Sigmoid colon (tissue), 7 donors: ENCODE measurements at places on chromosomes 11 and 22. TPM values are rescaled to one million over a fixed set of nuclear protein-coding genes. Genes with fewer than 3 reads are reported as not detected.

The OR8D1 gene
- not detected for total RNA-seq

The SPDYC gene
- not detected for total RNA-seq

The MPEG1 gene
- total RNA-seq = 23.5 TPM

The IGLL5 gene
- total RNA-seq = not detected

The SERPINH1 gene
- total RNA-seq = 151 TPM

The UPK3A gene
- total RNA-seq = not detected

The MS4A4A gene
- 41.3 TPM for total RNA-seq

GRCh38 chr11:70713988-70714665 lies 315.8 kb downstream of the CTTN start:
- DNase-seq = no peak

GRCh38 chr11:17498058-17498457 lies 21.4 kb upstream of the ABCC8 start:
- no peak for DNase-seq

DNA sequence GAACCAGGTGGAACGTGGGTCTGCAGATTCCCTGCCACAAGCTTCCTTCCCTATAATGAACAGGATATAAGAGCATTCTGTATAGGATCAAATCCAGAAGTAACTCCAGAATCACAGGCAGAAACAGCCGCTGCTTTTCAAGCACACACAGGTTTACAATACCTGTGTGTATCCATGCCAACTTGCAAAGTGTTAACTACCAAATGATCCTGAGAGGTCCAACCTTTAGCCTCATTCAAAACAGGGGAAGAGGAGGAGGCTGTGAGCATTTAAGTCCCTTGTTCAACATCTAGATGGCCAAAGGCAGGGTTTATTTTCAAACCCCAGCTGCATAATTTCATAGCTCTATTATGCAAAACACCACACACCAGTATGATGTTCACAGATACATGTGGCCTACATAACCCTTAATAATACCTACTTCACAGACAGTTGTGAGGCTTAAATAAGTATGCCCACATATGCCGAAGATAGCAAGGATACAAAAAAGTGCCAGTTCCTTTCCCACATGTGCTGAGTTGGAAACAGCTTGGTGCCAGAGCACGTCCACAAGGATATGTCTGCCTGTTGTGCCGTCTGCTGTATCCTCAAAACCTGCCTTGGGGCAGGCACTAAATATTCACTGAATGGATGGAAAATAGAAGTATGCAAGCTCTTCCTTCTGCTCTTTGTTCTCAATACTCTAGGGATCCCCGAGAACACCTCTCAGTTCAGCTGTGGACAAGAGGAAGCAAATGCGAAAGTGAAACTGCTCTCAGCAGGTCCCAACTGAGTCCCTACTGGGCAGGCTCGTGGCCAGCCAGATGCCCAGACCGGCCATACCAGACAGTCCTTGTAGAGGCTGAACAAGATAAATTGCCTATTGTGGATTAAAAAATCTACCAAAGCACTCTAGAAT lies 66.8 kb downstream of the LARGE1 start:
- DNase-seq = peak; percentile 80

- peak; percentile 77 for DNase-seq
Measured at GRCh38 chr22:25110846-25111578, 88.6 kb upstream of the CRYBB3 start.

DNA sequence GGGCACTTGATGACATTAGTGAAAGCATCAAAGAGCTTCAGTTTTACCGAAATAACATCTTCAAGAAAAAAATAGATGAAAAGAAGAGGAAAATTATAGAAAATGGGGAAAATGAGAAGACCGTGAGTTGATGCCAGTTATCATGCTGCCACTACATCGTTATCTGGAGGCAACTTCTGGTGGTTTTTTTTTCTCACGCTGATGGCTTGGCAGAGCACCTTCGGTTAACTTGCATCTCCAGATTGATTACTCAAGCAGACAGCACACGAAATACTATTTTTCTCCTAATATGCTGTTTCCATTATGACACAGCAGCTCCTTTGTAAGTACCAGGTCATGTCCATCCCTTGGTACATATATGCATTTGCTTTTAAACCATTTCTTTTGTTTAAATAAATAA lies 10.6 kb downstream of the REXO2 start:
- no peak for DNase-seq

DNA sequence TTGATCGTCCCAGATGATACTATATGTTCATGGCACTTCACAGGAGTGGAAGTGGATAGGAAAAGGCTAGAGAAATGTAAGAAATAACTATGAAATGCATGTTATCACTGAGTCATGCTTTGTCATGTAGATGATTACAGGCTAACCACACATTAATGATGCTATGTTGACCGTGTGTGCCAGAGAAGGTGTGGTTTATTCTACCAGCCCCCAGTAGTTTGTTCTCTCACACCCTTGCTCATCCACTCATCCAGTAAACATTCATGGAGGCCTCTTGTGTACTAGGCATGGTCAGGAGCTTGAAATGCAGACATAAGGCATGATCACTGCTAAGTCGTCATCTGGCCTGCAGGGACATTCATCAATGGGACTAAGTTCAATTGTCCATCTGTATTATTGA lies 153.0 kb upstream of the PITPNB start:
- DNase-seq = no peak

DNA sequence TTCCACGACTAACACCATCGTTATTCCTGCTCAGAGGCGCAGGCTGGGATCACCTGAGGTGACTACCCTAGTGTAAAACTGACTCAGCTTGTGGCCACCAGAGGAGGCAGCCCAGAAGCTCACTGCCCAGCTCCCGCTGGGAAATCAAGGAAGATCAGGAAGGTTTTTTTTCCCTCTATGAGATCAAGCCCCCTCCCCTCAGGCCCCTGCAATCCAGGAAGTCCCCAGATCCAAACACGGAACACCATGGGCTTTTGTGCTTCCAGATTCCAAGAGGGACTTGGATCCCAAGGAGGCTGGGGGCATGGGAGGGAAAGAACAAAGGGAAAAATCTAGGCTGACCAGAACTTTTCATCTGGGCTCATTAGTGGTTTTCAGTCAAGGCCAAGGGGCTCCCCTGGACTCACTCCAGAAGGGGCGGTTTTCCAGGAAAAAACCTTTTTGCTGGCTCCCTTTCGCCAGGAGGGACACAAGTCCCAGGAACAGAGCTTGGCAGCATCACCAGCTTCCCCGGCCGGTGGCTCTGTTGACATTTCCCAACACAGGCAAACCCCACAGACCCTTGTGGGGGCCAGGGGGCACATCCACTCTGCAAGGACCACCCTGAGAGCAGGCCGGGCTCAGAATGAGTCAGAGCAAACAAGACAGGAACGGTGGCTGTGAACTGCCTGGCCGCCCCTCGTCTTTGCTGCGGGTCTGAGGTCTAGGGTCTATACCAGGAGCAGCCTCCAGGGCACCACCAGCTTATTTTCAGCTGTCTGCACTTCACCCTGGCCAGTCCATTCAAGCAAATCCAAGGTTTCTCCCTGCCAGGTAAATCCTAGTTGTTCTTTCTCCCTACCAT lies 36.8 kb downstream of the MYH9 start:
- DNase-seq = no peak

DNA sequence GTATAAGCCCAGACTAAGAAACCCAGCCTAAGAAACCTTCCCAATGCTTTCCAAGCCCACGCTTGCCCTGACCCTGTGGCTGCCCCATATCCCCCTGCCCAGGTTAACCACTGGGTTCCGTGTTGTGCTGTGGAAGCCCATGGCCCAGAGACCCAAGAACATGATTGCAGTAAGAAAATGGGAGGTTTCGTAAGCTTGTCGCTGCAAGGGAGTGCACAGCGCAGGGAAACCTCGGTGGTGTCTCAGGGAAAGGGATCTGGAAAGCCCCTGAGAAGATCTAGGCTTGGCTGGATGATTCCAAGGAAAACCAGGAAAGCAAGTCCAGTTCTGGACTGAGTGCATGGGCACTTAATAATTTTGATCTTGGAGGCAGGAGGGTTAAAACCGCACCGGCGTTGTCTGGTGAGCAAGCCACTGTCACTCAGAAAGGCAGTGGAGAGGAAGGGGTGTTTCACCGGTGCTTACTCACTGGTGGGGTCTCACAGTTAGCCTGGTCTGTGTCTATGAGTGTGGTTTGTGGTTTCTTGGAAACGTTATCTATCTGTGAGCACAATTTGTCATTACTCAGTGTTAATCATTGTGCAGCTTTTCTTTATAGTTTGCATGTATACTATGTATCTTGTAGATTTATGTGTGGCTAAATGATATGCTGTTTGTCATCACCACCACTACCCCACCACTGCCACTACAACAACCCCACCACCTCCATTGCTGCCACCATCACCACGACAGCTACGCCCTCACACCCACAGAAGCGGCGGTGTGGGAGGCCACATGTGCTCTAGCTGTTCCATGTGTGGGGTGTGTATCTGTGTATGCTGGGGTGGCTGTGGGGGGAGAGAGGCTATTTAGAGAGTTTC lies 53.3 kb upstream of the PRDM11 start:
- DNase-seq = no peak

- no peak for DNase-seq
Measured at GRCh38 chr11:75492181-75492820, 33.4 kb downstream of the GDPD5 start.

DNA sequence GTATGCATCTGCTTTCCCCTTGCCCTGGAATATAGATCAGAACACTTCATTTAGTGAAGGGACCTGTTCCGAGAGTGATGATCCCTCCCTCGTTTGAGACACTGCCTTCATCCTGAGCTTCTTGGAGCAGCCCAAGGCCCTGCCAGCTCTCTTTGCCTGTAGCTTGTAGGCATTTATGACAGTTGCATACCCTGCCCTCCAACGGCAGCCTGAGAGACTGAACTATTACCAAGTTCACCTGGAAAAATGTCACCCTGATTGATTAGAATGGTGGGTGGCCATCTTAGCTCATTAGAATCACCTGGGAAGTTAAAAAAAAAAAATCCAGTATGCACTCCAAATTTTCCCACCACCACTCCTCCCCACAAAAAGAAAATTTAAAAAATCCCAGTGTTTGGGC lies 1.5 kb downstream of the MICAL3 start:
- no peak for DNase-seq
